ENCODE measurements at places on chromosomes 1 and 21.

- DNase-seq = no peak
These were observed 4.6 kb downstream of the S100A9 start for GRCh38 chr1:153362187-153362775.

DNA sequence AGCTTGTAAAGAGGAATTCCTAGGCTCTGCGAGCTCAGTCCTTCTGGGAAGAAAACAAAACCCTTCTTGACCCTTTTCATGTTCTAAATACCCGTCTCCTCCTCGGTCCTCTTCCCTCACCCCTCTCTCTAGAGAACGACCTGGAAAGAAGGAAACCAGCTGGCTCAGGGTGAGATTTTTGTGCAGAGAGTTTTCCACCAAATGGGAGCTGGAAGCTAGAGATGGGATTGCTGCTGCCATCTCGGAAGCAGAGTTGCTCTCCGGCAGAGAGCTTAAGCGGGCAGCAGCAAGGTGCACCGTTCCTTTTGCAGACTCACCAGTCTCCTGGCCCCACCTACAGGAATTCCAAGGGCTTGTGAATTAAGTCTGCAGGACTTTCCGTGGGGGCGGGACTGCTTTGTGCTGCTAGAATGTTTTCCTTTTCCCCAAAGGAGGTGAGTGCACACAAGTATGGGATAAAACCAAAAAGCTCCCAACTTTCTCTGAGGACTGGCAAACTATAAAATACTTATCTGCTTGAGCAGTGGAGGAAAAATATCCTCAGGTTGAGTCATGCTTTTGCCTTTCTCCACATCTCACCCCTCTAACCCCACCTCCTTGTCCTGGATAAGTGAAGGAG lies 29.1 kb upstream of the KIAA0040 start:
- DNase-seq = no peak

- no peak for DNase-seq
These were observed 100.0 kb upstream of the SLC25A33 start for GRCh38 chr1:9439074-9439761.

DNA sequence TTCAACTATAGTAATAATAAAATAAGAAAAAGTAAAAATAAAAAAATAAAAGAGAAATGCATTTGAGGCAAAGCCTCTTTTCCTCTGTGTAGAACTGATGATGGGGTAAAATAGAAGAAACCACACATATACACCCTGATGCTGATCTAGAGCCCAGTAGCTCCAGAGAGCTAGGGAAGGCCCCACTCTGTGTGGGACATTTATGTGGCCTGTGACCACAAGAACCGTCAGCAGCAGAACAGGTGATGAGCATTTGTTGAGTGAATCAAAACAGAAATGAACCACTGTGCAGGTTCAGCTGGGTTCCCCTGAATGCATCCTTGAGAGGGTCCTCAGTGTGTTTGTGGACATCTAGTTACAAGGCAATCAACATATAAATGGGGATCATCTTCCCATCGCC lies 221.8 kb upstream of the HOOK1 start:
- DNase-seq = no peak

- DNase-seq = no peak
These were observed 743 bp downstream of the GPR52 start for GRCh38 chr1:174448531-174448883.

- no peak for DNase-seq
These were observed 278.0 kb upstream of the KAZN start for GRCh38 chr1:14320518-14320917.

DNA sequence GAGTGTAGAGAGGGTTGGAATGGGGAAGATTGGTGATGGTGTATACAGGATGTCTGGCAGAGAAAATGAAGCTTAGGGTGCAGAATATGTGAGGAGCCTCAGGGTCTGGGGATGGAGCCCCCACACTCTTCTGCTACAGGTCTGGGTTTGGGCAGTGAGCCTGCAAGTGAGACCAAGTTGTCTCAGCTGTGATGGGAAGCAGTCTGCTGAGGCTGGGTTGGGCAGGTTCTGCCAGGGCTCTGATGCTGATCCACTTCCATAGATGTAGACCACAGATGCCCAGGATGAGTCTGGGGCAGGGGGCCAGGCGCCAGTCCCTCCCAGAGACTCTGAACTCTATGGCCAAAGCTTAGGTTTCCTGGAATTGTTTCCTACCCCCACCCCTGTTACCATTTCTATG lies 516.9 kb downstream of the PTPRU start:
- DNase-seq = no peak

DNA sequence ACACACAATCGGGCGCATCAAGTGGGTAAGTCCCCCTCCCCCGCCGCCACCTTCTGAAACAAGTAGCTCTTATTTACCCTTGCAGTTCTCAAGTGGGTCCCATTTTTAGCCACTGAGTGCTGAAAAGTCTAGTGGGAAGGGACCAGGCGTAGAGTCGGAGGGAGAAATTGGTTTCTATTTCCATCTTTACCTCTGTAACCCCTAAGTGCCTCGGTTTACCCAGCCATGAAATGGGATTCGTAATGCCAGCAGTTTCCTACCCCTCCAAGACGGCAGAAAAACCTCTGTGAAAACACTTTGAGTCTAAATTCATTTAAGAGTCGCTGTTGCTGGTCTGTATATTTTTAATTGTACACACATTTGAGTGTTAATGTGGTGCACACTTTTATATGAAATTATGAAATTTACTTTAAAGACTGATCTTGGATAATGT lies 928 bp downstream of the TLCD4 start:
- no peak for DNase-seq

DNA sequence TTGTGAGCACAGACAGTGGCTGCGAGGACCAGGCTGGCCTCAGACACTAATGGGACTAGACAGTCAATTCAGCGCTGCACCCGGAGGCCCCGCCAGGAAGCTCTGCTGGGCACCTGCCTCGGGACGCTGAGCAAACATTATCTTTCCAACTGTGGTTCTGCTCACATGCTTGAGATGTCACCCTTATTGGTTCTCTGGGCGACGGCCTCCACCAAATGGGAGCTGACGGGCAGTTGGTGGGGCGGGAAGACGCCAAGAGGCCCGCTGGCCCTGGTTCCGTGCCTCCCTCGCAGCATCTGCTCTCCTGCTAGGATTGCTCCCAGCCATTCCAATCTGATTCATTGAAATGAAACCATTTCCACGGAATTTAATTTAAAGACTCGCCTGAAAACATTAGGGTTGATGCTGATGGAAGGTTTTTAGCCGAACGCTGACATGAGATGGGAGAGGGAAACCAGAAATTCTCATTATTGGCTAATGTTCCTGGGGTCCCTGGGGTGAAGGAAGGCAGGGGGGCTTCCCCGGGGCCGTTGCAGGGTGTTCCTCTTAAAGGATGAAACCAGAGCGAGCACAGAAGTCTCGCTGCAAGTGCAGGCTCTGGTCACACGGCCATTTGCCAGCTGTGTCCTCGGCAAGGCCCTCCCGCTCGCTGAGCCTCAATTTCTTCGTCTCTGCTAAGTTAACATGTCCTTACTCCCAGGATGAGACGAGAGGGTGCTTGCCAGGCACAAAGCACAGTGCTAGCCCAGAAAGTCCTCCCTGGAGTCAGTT lies 512.2 kb downstream of the NPHP4 start:
- DNase-seq = no peak

GRCh38 chr1:118871582-118872171 lies 116.5 kb downstream of the TBX15 start:
- DNase-seq = no peak

GRCh38 chr1:44237721-44238457 lies 24.6 kb downstream of the DMAP1 start:
- peak; percentile 21 for DNase-seq

DNA sequence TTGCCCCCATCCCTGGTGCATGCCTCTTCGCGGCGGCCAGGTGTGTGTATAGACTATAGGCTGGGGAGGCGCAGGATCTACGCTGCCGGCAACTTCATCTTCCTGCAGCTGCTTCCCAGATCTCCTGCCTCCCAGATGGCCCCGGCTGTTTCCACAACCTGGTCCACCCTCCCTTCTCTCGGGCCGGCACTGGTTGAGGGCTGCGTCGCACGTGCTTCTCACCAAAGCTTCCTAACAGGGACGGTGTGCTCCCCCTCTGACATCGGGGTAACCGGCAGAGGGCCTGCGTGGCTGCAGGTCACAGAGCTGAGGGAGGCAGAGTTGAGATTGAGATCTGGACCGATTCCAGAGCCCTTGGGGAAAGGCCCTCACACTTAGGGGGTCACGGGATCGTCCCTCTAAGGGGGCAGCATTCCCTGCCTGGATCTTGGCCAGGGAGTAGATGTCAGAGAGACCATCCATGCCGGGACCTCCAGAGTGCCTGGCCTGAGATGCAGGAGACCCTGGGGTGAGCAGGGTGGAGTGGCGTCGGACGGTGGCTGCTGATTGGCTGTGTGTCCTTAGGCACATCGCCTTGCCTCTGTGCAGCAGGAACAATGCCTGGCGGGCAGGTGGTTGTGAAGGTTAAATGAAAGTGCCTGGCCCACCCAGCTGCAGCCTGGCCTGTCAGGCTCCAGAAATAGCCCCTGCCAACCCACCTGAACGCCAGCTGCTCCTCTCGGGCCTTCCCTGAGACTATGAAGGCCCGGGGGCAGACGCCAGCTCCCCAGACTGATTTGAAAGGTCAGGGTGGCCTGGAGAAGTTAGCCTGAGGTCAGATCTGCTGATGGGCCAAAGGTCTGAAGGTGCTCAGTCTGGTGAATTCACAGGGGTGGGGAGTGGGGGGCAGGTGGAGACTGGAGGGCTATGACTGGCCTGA lies 6.1 kb upstream of the MASP2 start:
- no peak for DNase-seq

Measured in activated CD4-positive, alpha-beta T cell treated with anti-CD3 and anti-CD28 coated beads, Interleukin-2, amount 50 U/mL, for 1 hour (primary cell).